HuH-7 (cell line): ENCODE measurements at places on chromosomes 7 and 10.

DNA sequence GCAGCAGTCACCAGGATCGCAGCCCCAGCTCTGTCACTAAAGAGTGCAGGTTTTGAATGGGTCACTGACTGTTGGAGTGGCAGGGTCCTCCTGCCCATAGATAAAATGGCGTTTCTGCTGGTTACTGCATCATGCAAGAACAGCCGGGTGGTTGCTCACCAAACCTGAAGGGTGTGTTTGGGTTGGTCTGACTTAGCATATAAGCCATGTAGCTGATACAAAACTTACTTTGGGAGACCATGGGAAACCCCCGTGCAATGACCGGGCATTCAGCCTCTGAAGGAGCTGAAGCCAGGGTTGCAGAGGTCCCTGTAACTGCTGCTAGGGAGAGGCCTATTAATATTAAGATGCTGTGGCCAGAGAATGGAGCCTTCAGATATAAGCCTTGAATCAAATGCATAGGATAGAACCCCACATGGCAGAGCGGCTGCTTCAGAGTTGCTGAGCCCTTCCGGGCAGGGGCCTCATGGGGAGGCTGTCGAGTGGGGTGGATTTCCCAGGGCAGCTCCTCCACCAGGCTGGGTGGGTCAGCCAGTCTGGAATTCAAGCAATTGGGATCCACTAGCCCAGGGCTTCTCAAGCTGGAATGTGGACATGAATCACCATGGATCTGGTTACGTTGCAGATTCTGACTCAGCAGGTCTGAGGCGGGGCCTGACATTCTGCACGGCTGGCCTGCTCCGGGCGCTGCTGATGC is 70.9 kb upstream of the CTBP2 start:
- no peak for DNase-seq

GRCh38 chr10:77317221-77317620 is 320.4 kb downstream of the KCNMA1 start:
- no peak for DNase-seq

DNA sequence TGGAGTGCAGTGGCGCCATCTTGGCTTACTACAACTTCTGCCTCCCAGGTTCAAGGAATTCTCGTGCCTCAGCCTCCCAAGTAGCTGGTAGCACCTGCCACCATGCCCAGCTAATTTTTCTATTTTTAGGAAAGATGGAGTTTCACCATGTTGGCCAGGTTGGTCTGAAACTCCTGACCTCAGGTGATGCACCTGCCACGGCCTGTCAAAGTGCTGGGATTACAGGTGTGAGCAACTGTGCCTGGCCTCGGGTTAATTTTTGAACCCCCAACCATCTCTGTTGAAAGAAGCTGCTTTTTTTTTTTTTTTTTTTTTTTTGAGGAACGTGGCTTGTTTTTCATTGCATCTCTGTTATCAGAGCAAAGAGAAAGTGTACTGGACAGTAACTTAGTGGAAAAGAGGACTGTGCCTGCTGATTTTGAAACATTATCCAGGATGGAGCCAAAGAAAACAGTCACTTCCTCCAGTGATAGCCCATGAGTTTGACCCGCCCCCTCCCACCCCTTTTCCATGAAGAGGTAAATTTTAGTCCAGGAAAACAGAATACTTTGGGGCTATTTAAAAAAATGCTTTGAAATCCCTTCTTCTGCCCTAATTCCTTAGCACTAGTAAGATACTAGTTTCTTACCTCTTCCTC is 38.3 kb downstream of the WBP1L start:
- DNase-seq, result no peak

DNA sequence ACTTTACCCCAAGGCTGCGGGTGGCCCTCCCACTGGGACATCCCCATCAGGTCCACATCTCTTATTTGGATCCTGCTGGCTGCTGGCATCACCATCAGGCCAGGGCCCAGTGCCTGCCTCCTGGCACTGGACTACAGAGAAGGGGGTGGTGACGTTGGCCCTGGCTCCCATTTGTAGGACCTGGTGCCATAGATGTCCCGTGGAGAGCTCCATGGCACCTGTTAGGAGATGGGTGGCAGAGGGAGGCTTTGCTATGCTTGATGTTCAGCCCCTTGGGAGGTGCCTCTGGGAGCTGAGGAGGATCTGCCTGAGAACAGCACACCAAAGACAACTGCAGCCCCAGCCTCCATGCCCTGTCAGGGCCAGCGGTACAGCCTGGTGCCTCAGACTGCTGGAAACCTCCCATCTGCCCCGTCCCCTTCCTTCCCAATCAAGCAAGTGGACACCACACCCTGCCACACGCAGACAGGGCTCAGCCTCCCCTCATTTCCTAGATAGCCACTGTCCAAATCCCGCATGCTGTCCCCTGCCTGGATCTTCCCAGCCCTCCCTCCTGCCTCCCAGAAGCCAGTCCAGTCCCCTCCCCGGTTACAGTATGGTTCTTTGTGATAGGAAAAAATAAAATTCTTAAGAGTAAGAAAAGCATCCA is 230.0 kb upstream of the GRB10 start:
- no peak for DNase-seq

DNA sequence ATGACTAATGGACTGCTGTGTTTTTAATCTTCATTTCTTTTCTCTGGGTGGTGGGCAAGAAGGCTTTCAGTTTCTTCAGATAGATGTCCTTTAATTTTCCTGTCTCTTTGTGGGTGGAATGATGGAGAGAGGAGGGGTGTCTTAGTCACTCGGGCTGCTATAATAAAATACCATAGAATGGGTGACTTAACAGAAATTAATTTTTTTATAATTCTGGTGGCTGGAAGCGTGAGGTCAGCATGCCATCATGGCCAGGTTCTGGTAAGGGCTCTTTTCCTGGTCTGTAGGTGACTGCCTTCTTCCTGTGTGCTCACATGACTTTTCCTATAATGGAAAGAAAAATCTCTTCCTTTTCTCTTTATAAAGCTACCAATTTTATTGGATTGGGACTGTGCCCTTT is 6.3 kb downstream of the RSBN1L start:
- no peak for DNase-seq

DNA sequence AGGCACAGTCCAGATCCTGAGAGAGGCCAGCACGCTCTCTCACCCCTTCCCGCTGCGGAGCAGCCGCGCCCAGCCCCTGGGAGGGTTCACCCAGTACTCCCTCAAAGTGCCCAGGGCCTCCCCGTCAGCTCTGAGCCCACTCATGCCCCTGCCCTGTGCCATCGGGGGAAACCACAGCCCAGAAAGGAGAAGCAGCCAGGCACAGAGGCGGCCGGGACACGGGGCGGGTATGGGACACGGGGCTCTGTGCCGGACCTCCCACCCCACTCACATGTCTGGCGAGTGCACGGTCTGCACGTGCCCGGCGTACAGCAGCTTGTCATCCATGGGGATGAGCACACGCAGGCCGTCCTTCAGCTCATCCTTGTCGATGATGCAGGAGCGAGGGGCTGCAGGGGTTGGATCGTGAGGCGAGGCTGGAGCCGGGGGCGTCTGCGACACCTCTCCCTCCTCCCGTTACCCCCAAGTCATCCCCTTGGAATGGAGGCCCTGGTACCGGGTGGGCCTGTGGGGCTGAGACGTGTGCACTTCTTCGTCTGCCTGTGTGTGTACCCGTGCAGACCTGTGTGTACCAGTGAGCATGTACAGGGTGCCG is 38.2 kb downstream of the SLC29A4 start:
- DNase-seq, result no peak

DNA sequence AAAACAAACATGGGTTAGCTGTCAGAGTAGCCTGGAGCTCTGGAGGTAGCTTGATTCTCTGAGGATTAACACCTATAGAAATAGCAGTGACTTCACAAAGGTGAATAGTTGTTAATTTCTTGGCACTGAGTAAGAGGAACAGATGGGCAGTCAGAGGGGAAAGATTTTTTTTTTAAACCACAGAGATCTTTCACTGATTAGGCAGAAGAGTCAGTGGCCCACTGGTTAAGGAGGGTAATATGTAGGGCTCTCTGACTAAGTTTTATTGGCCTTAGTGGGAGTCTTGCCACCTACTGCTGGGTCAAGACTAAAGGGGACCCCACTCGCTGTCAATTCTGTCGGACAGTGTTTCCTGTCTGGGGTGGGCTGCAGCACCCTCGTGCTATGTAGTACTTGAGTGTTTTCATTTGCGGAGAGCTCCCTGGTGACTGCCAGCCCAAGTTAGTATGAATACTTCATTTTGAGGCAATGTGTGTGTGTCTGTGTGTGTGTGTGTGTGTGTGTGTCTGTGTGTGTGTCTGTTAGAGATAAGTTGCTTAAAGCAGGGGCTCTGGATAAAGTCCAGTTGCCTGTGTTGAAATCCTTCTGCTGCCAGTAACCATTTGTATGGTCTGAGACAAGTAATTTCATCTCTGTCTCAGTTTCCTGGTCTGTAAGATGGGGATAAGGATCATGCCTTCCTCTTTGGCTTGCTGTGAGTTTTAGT is 145.2 kb downstream of the ARID5B start:
- no peak for DNase-seq

GRCh38 chr7:17632384-17632783 is 307.9 kb downstream of the SNX13 start:
- DNase-seq, result no peak

DNA sequence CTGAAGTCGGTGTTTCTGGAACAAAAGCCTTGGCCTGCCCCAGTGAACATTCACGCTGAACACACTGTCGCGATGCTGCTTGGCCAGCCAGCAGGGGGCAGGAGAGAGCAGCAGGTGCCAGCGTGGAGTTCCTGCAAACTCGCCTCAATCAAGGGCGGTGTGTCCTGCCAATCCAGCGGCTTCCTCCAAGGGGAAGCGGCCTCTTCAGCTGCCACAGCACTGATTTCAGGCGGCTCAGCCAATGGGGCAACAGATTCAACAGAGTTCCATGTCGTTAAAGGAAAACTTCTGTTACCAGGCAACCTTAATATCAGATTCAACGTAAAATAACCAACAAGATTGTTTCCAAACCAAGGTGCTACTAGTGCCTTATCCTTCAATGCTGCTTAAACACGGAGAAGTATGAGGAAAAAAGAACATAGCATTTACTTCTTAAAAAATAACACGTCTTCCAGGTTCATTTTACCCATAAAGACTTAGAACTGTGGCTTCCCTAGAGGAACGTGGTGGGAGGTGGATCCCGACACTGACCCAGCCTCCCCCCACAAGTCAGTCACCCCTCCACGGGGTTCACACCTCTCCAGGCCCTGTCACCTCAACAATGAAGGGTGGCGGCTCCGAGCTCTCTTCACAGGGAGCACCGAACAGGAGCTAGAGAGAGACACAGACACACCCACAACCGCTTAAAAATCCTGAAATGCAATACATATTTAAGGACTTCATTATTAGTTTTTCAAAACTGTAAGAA is 178.2 kb downstream of the DIP2C start:
- peak; percentile 93 for DNase-seq

GRCh38 chr7:136405931-136406777 is 429.0 kb upstream of the MTPN start:
- DNase-seq, result peak; percentile 42

GRCh38 chr10:3331690-3332230 is 159.2 kb upstream of the PITRM1 start:
- no peak for DNase-seq

GRCh38 chr7:34751725-34752643 is 94.0 kb downstream of the NPSR1 start:
- no peak for DNase-seq

GRCh38 chr7:50273301-50273700 is 31.2 kb upstream of the IKZF1 start:
- no peak for DNase-seq

DNA sequence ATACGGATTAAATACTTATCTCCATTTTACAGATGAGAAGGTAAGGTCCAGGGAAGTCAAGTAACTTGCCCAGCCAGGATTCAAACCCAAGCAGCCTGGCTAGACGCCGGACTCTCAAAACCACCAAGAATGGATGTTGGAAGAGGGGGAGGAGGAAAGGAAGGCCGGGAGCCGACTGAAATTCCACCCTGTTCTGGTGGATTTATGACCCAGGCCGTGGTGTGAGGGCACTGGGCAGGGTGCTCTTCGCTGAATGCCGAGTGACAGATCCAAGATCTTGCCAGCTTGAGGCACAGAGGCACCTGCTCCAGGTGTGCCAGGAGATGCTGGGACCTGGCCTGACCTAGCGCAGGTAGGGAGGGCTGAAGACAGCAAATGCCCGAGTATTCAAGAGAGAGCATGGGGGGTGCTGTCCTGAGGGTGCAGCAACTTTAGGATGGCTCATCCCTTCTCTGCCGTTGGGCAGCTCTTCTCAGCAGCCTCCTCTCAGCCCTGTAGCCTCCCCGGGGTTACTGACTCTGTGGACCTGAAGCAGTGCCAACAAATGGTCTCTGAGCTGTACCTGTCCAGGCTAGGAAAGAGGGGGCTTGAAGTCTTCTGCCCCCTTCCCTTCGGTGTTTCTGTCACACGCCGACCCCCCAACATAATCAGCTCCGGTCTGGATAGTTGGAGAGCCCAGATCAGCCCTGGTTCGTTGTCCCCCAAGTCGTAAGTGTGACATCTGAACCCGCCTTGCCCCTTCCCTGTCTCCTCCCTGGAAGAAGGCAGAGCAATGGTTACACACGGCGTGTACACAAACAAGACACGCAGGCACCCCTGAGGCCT is 713 bp downstream of the LOXL4 start:
- no peak for DNase-seq

DNA sequence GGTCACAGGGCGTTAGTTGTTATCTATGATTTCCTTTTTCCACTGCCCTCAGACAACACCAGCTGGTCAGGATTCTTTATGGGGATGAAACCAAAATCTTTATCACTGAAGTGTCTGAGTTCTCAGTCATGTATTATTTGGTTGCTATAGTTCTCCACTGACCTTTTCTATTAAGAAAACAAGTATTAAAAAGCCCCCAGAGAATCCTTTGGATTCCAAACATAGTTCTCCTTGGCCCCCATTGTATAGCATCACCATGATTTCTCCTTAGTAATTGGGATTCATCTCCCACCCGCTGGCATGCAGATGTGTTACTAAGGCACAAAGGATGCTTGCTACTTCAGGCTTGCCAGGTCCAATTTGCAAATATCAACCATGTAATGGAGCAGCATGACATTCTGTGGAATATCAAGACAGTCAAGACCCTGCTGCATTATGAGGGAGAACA is 94.3 kb downstream of the IQUB start:
- DNase-seq, result no peak
